ENCODE measurements at places on chromosomes 6 and 20.
A peak's percentile ranks its signal among the peaks of the same experiment; 100 is the strongest.

DNA sequence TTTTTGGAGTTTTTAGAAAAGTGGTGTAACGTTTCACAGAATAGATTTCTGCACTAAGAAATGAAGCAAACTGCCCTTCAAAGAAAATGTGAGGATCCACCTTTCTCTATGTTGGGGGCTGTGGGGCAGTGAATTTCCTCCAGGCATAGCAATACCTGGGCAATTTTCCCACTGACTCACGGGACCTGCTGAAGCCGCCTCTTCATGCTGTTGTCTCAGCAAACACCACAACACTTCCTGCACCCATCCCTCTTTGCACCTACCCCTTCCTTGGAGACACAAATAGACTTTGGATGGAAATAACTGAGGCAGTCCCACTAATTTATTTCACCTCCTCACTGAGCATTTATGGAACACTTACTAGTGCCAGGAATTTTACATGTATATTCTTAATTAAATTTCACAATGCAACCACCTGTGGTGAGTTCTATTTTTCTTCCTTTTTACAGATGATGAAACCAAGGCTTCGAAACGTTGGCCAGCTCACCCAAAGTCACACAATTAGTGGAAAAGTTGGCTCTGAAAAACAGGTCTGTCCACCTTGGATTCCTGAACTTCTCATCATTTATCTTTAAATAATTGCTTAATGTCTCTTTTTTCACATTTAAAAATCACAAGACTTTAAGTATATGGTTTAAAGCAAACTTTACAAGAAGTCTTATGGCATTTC, 17.2 kb upstream of the ADGRF1 start:
- no peak for DNase-seq

DNA sequence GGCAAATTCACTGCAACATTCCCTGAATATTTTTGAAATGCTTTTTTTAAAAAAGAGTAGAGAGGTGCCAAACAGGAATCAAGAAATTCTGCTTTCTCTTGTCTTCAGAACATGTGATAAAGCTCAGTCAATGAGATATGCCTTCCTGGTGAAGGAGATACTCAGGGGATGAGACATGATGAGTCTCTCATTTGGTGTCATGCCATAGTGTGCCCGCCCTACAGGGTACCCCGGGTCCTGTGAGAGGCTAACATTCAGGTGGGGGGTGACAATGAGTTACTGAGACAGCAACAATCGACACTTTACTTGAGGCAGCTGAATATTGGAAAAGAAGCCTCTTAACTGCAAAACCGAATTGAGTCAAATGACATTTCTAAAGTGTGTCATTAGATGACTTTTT, 6.7 kb downstream of the CCR6 start:
- no peak for DNase-seq

DNA sequence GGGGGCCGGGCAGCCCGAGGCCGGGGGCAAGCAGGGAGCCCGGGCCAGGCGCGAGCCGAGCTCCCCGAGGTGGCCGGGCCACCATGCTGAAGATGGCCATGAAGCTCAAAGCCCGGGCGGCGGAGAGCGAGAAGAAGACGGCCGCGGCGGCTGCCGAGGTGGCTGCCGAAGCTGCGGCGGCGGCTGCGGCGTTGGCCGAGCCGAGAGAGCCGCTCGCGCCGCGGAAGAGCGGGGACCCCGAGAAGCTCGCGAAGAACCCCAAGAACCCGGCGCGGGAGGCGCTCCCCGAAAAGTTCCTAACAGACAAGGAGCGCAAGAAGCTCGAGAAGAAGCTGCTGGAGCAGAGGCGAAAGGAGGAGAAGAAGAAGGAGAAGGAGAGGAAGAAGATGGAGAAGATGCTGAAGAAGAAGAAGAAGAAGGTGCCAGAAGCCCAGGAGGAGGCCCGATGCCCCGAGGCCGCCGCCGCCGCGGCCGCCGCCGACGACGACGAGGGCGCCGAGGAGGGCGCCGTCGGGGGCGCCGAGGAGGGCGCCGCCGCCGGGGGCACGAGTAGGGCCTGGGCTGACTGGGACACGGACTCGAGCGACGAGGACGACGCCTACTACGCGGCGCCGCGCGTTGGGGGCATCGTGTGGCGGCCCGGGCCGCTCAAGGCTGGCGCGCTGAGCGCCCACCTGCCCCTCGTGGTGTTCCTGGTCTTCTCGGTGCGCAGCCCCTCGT, 37.4 kb downstream of the GNAS start:
- no peak for DNase-seq

DNA sequence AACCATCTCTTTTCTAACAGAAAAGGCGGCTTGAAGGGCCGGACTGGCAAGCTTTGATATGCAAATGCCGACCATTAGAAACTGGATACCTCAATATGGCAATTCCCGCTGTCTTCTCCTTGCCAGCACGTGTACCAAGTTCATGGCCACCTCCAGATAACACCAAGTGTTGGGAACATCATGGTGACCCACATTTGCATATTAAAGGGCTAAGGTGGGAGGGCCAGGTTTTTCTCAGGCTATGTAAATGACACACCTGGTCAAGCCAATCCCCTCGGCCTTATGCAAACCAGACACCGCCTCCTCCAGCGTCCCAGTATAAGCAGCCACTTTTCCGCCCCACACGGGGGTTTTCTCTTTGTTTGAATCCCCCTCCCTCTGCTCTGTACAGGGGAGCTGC, 110.7 kb downstream of the DACT2 start:
- DNase-seq: no peak

DNA sequence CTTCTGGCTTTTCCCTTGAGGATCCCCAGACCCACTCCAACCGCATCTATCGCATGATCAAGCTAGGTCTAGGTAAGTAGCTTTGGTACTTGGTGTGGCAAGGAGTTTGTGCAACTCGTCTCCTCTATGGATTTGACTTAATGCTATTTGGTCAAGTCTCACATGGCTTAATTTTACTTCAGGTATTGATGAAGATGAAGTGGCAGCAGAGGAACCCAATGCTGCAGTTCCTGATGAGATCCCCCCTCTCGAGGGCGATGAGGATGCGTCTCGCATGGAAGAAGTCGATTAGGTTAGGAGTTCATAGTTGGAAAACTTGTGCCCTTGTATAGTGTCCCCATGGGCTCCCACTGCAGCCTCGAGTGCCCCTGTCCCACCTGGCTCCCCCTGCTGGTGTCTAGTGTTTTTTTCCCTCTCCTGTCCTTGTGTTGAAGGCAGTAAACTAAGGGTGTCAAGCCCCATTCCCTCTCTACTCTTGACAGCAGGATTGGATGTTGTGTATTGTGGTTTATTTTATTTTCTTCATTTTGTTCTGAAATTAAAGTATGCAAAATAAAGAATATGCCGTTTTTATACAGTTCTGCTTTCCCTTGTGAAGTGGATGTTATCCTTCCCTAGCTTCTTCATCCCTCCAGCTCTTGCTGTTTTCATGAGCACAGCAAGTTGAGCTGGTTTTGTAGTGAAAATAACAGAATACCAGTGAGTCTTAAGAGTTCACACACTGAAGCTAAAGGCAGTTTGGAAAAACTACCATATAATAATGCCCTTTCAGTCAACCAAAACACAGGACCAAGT, 3.8 kb downstream of the SLC35B2 start:
- DNase-seq: peak; percentile 74

- DNase-seq: no peak
Measured at GRCh38 chr6:13725052-13725451, 13.4 kb upstream of the RANBP9 start.

- no peak for DNase-seq
Measured at GRCh38 chr6:107731422-107732319, 92.4 kb downstream of the SCML4 start.
